ENCODE measurements at places on chromosomes 1 and 21. TPM values are rescaled to one million over a fixed set of nuclear protein-coding genes. Genes with fewer than 3 reads are reported as not detected.
A peak's percentile ranks its signal among the peaks of the same experiment; 100 is the strongest.

The C1orf21 gene
- polyA plus RNA-seq = 0.79 TPM

GRCh38 chr1:103514920-103515503 lies 10.5 kb upstream of the RNPC3 start:
- H3K27ac ChIP-seq = no peak overlapping the region
- DNase-seq = peak; percentile 66
- H3K4me3 ChIP-seq = no peak overlapping the region
- no peaks in the 10 kb centered on the region for H3K36me3 ChIP-seq
- peaks cover 11% of the 10 kb centered on the region for H3K4me1 ChIP-seq

GRCh38 chr1:21266119-21266774 lies 24.0 kb downstream of the ECE1 start:
- peak overlapping the region; percentile 60 for H3K27ac ChIP-seq
- H3K4me1 ChIP-seq = peaks cover 77% of the 10 kb centered on the region
- H3K4me3 ChIP-seq = no peak overlapping the region

DNA sequence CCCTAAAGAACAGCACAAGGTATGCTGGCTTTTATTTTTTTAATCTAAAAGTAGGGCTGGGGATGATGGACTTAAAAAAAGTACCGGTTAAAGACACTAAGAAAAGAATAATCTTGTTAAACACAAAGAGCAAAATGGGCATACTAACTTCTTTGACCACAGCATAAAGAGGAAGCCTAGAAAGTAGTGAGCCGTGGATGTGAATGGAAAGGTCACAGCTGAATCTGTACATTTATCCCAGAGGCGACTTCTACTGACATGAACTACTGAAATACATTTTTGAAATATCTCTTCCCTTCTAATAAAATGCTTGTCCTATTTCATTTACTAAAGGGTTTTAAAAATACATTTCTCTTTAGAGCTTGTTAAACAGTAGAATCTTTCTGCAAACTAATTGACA lies 140.7 kb downstream of the SLC45A1 start:
- peaks cover 46% of the 10 kb centered on the region for H3K4me1 ChIP-seq
- no peaks in the 10 kb centered on the region for H3K27me3 ChIP-seq
- H3K27ac ChIP-seq = no peak overlapping the region
- H3K4me3 ChIP-seq = no peak overlapping the region

The UMODL1 gene
- polyA plus RNA-seq = not detected

GRCh38 chr1:204513117-204513716 lies 3.0 kb upstream of the MDM4 start:
- H3K4me3 ChIP-seq = no peak overlapping the region
- H3K27me3 ChIP-seq = no peaks in the 10 kb centered on the region
- no peaks in the 10 kb centered on the region for H3K36me3 ChIP-seq
- DNase-seq = no peak
- no peak overlapping the region for H3K27ac ChIP-seq
